ENCODE measurements at places on chromosomes 7 and 10.

DNA sequence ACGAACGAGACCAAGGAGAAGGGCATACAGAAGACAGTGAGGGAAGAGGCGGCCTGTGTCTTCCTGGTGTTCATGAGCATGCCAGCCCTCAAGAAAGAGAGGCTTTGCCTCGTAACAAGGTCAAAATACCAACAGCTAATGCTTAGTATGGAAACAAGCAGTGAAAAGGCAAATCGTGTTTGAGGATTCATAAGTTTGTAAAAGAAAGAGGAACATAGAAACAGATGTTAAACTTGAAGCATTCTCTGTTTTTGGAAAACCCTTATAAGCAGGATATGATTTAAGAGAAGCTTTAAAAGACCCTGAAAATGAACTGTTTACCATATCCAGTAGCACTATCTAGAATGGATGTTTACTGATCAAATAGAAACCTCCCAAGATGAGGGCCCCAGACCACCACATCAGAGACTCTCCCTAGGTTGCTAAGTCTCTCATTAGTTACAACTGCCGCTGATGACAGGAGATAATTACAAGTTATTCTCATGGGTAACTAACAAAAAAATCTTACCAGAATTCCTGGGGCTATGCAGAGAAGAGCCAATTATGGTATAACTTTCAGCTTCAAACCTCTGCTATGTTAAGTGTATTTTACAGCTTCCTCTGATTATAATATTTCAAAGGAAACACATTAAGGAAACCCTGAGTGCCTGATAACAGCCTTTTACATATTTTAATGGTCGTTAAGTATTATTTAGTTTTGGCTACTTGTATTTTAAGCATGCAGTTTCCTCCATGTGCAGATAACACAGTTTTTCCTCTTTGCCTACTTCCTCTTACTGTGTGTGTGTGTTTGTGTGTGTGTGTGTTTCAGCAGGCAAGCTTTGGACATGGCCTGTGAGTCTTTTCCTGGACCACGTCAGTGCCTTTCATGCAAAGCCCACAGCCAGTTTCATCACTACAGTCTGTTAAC, 17.9 kb downstream of the JCAD start:
- DNase-seq, result no peak

DNA sequence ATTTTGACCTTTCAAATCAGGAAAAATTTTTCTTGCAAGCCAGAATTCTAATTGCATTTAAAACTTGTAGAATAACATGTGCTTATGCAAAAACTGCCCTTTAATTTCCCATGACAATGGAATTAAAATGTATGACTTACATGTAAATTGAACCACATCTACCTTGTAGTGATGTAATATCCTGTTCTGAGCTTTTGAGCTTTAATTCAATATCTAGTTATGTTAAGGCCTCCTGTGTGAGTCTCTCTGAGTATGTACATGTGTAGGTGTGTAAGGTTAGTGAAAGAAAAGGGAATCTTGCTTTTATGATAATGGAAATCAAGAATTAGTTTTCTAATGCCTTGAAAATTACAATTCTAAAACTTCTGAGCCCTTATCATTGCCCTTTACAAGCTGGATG, 344.8 kb upstream of the AKR1E2 start:
- DNase-seq, result no peak

DNA sequence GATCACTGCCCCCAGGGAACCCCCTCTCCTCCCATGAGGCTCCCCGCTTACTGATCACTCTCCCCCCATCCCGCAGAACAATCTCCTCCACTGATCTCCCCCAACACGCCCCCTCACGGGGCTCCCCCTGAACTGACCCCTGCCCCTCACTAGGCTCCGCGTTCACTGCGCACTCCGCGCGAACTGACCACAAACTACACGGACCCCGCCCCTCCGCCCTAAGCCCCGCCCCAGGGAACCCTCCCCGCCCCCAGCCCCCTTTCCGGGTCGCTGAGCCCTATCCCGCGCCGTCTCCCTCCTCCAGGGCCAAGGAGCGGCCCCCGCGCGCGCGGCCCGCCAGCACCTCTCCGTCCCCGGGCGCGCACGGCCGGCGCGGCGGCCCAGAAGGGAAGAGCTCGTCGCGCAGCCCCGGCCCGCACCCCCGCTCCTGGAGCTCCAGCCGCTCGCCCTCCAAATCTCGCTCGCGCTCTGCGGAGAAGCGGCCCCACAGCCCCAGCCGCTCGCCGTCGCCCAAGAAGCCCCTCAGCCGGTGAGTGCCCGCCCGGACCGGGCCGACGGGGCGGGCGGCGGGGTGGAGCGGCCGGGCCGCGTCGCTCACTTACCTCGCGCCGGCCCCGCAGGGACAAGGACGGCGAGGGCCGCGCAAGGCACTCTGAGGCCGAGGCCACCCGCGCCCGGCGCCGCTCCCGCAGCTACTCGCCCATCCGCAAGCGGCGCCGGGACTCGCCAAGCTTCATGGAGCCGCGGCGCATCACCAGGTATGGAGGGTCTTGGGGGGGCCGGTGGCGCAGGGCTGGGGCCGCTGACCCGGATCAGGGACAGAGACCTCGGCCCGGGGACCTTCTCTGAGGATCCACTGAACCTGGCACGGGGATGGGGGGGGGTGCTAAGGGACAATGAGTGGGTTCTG, 19.9 kb upstream of the HSPB1 start:
- peak; percentile 55 for DNase-seq

DNA sequence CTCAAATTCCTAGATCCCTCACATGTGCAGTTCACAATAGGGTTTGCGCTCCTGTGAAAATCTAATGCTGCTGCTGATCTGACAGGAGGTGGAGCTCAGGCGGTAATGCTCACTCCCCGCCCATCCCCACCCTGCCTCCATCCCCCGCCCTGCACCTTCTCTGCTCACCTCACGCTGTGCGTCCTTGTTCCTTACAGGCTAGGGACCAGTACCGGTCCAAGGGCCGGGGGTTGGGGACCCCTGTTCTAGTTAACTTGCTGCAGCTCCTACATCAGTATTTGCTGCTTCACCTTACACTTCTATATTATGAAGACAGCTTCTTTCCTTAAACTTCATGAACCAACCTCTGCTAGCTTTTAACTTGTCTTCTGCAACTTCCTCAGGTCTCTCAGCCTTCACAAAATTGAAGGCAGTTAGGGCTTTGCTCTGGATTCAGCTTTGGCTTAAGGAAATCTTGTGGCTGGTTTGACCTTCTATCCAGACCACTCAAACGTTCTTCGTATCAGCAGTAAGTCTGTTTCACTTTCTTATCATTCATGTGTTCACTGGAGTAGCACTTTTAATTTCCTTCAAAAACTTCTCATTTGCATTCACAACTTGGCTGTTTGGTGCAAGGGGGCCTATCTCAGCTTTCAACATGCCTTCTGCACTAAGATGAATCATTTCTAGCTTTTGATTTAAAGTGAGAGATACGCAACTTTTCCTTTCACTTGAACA, 1.7 kb upstream of the TNKS2 start:
- DNase-seq, result peak; percentile 25

DNA sequence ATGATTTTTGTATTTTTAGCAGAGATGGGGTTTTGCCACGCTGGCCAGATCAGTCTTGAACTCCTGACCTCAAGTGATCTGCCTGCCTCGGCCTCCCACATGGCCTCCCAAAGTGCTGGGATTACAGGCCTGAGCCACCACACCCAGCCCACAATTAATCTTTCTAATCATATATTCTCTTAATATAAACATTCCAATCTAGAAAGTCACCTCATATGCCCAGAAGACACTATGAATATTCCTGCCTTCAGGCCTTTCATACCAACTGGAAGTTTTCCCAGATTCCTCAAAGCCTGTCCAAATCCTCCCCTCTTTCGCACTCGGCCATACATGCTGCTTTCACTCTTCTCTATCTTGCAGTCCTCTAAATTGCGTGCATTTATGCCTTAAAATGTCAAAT, 32.6 kb downstream of the PDZD8 start:
- DNase-seq, result no peak

DNA sequence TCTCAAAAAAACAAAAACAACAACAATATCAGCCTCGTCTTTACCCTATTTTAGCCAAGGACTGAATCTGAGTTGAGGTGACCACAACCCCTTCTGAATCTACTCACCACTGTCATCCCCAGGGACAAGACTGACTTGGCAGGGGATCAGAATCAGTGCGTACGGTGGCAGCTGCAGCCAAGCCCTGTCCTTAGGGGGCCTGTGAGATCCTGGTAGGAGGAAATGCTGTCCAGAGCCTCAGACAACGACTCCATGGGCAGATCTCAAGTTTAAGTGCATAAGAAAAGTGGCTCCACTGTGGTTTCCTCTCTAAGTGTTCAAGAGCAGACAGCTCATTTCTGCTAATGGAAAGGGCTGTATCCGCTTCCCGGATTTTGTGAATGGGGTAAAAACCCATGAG, 22.4 kb upstream of the CYTH3 start:
- DNase-seq, result no peak

DNA sequence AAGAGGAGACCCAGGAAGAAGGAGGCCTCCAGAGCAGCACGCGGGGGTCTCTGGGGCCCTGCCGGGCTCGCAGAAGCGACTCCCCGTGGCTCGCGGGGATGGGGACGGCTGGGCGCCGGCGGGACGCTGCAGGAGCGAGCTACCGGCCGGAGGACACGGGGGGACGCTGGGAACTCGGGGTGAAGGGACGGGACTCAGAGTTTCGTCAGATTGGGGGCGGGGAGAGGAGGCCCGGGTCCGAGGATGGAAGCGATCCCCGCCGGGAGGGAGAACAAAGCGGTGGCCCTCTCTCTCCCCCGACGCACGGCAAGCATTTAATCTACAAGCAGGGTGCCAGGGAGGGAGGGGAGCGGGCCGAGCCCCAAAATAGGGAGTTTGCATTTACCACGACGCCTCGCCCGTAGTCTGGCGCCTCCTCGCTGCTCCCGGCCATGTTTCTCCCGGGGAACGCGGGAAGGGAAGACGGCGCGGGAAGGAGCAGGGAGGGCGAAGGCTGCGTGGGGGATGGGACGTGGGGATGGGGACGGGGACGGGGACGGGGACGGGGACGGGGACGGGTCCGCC, at the start of gene PRTFDC1:
Gene PRTFDC1, minus strand, starts transcription at position 464 of the 564 bp plus-strand sequence. Its CDS starts 31 bp downstream, at position 433.
- DNase-seq, result no peak

GRCh38 chr10:78510566-78511323, 477.1 kb downstream of the RPS24 start:
- peak; percentile 4 for DNase-seq

DNA sequence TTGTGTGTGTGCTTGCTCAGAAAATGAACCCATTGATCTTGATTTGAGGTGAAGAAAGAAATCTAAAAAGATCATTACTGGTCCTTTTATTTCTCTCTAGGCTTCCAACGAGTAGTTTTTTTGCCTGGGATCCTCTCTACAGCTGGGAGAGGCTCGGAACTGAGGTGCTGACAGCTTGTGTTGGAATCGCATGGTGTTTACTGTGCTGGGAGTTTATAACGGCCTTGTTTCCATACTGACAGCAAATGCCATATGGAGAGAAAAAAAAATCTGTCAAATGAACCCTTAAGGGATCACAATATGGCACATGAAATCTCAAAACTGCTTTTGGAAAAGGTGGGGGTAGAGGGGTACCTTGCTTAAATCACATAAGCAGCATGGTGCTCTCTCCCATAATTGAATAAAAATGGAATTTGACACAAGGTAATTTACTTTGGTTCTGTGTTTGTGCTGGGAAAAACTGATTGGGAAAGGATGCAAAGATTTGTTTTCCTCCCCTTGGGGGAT, 165.0 kb downstream of the RGS10 start:
- no peak for DNase-seq

GRCh38 chr7:95238252-95238943, 85.9 kb downstream of the PON1 start:
- no peak for DNase-seq

Data from SK-MEL-5 (cell line).